ENCODE measurements at places on chromosomes 7 and 10. TPM values are rescaled to one million over a fixed set of nuclear protein-coding genes. Genes with fewer than 3 reads are reported as not detected.
A peak's percentile ranks its signal among the peaks of the same experiment; 100 is the strongest.

DNA sequence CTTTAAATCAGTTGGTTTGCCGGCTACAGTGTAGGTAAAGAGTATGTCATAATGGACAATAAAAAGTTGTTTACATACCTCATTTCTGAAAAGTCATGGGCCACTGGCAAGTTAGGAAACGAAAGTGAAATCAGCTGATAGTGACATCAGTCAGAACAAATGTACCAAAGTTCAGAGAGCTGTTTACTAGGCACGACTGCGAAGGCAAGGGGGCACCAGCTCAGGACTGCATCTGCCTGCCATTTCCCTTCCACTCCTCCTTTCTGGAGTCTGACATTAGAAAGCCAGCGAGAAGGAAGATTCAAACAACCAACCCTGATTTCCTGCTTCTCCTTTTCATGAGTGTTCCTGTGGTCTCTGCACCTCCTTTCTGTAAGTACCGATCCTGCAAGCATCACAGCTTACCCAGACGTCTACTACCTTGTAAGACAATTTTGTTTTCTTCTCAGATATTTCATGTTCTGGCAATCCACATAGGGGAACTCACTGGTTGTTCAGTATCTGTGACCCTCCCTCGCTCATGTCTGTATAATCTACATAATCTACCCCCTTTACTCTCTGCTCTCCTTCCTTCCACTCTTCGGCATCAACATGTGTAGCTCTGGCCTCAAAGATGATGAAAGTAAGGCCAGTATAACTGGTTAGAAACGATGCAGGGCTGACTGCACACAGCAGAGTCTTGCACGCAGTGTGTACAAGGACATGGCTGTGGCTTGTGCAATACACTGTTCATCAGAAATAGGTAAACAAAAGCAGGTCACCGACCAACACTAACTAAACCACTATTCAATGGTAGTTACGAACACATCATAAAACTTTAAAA, at the start of gene TMEM140:
Gene TMEM140 (plus strand): TSS at position 174 of the 823 bp plus-strand sequence. CDS start 16,370 bp downstream, outside the sequence.
- DNase-seq: peak; percentile 56

DNA sequence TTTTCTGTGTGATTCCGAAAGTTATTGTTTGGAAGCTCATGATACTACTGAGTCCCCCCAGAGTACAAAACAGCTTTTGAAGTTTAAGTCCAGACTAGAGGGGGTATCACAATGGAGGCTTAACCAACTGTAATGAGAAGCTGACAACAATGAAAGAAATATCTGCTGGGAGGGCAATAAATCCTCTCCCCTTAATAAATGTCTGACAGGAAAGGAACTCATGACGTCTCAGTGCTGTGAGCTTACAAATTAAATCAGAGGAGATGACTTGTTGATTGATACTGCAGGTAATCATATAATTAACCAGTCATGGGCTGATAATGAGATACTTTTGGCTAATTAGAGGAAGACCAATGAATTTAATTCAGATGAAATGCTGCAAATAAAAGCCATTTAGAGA, 102.6 kb upstream of the WDR11 start:
- DNase-seq: no peak

- no peak for DNase-seq
Measured at GRCh38 chr10:118369641-118370205, 27.6 kb upstream of the FAM204A start.

AKR1C3 gene
- 2,157 TPM for polyA plus RNA-seq

DNA sequence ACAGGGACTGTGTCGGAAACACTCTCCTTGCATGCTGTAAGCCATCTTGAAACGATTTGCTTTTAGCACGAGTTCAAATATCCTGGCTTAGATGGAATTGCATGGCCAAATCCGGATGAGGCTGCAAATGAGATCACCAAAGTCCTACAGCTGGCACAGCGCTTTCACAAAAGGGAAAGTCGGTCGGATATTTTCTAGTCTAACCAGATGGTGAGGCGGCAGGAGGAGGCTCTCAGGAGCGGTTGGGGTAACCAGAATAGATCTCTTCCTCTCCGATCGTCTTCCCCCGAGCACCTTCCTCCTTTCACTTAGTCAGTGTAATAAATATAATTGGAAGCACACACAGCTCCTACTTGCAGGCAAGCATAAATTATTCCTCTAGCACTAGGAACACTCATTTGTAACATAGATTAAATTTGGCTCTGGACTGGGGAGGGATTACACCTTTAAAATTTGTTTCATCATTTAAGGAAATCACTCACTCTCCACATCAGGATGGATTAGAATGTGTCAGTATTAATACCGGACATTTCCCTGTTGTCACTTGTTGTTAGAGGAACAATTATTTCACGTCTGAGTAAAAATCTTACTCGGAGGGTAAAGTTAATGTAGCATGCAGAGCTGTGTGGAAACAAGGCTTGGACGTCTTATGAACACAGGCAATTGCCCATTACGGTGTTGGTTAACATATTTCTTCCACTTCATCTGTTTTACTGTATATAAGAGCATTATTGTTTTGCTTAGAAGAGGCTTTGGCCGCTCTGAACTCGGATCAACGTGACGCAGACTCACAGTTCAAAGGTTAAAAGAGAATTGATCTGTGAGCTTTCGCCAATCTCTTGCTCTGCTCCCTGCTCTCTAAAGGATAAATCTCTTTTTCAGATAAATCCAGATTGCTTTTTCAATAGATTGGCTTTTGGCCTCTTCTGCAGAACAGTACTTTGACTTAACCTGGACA, 857.9 kb downstream of the TYW1 start:
- no peak for DNase-seq

- DNase-seq: peak; percentile 62
Measured at GRCh38 chr7:129530795-129531391, 28.6 kb downstream of the SMKR1 start.

ATRNL1 gene
- polyA plus RNA-seq: 0.34 TPM
